Endothelial cell (in vitro differentiated cells): ENCODE measurements at places on chromosomes 5 and 9.

DNA sequence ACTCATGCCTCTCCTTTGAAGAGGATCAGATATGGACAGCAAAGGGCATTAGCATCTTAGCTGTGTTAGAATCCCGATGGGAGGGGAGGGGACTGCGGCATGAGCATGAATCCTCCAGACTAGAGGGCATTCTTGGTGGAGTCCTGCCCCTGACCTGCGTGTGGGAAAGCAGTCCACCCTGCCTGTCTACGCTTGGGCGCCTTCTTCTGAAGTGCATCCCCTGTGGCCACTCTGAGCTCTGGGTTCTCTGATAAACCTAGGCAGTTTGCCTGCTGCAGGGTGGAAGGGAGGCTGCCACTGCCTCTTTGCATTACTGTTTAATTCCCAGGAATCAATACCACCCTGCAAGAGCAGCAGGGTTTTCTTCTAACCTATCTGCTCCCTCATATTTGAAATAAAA, 169.3 kb downstream of the INSYN2B start:
- DNase-seq = no peak

GRCh38 chr5:27465140-27465539, 426.8 kb upstream of the CDH9 start:
- no peak for DNase-seq

GRCh38 chr5:148443241-148443640, 59.5 kb downstream of the FBXO38 start:
- DNase-seq = no peak

- DNase-seq = no peak
Observed at GRCh38 chr9:10062629-10063395, 550.0 kb downstream of the PTPRD start.

DNA sequence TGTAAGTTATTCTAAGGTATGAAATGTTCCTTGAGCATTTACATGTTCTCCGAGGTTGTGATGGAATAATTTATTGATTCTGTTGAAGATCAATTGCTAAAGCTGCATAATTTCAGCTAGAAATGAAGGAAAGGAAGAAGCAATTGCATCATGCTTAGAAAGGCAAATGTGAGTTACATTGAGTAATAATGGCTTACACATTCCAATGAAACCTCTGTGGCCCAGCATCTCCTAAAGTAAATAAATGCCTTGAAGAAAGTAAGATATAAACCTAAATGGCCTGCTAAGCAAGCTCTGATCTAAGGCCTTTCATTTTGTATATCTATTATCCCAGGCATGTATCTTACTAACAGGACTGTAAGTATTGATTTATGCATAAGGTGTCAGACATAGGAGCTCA, 677.3 kb upstream of the RGMB start:
- no peak for DNase-seq
